ENCODE measurements at places on chromosomes 7 and 10.

DNA sequence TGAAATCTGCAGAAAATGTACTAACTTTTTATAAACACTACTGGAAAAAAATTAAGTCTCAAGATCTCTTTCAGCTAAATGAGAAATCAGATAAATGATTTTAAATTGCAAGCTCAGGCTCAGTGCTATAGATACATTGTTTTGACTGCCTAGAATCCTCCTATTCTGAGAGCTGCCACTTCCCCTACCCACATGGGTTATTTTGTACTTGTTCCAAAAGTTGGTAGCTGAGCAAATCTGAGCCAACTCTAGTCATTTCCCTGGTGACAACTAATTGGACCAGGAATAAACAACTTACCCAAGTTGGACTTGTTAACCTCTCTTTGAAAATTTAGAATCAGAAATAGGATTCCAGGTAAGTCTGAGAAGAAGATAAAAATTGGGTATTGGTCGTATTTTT lies 202.1 kb downstream of the MBL2 start:
- no peak for DNase-seq

DNA sequence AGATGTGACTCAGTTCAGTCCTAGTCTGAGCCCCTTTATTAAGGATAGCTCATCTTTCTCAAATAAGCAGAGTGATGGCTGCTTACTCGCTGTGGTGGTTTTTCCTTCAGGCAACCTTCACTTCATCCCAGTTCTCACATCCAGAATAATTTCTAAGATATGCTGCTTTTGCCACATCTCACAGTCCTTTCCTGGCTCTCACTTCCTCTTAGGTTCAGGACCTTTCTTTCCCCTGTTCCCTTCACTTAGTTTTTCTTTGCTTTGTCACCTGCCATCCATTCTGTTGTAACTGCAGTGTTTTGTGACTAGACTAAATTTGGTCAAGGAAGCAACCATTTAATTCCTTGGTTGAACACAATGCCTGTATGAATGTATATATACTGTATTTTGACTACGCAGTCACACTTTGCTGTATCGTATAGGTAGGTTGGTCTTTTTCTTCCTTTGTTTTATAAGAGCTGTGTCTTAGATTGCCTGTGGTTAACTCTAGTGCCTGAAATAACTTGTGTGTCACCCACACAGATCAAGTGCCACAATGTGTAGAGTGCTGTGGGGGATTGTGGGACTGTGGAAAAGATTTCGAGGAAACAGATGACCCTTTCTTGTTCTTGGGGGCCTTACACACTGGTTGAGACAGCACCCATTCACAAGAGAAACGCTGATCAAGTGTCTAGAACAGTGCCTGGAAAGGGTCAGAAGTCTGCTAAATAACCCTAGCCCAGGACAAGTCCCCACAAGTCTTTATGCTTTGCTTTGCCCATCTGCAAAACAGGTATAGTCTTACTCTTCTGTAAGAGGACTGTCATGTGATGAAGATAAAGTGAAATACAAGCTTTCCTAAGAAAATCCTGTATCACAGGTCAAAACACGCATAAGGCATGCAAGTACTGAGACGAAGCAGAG lies 2.6 kb downstream of the ZNF655 start:
- DNase-seq, result no peak

DNA sequence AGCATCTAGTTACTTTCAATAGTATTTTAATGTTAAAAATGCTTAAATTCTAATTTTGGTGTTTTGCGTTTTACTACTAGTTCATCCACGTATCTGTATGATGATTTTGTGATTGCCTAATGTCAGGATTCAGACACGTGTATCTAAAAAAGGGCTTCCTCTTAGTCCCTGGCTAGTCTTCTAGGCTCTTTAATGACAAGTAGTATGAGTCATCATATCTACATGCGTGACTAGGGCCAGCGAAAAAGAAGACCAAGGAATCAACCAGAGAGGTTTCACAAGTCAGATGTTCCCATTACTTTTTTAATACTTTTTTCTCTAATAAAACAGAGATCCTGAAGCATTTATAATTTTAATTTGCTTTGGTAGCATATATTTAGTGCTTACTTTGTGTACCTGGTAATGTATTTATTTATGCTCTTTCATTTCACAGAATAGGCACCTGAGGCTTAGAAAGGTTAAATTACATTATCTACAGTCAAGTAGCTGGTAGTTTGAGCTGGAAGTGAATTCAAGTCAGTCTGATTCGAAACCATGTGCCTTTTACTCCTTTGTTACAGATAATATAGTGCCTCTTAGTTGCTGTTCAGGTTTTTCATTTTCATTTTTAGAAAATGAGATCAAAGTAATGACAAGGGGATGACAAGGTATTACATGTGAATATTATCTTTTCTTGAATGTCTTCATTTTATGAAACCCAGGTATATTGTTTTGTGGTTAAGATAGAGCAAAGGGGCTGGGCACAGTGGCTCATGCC lies 140.3 kb downstream of the FOXP2 start:
- no peak for DNase-seq

- no peak for DNase-seq
Observed at GRCh38 chr7:84394219-84394618, 199.6 kb upstream of the SEMA3A start.

DNA sequence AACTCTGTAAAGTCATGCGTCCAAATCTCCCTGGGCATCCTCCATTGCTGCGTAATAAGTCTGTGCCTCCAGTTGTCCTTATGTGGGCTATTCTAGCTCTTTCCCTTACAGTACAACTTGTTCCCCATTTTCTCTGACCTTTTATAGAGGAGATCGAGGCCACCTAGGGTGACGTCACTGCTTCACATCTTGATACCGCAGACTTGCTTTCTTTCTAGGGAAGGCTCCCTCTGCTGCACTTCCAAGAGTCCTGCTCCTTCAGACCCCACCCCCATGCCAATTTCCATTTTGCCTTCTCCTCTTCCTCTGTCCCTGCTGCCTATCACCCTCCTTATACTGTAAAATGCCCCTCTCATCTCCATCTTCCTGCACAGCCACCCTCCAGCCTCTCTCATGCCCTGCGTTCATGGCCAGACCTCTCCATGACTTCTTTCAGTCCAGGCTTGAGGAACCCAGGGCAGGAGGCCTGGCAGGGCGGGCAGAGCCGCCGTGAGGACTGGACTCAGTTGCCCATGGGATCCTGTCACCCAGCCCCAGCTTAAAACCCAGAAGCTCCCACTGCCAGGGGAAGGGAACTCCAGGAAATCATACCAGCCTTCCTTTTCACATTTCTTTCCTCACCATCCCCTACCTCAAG lies 57.5 kb downstream of the CAMK1D start:
- no peak for DNase-seq

DNA sequence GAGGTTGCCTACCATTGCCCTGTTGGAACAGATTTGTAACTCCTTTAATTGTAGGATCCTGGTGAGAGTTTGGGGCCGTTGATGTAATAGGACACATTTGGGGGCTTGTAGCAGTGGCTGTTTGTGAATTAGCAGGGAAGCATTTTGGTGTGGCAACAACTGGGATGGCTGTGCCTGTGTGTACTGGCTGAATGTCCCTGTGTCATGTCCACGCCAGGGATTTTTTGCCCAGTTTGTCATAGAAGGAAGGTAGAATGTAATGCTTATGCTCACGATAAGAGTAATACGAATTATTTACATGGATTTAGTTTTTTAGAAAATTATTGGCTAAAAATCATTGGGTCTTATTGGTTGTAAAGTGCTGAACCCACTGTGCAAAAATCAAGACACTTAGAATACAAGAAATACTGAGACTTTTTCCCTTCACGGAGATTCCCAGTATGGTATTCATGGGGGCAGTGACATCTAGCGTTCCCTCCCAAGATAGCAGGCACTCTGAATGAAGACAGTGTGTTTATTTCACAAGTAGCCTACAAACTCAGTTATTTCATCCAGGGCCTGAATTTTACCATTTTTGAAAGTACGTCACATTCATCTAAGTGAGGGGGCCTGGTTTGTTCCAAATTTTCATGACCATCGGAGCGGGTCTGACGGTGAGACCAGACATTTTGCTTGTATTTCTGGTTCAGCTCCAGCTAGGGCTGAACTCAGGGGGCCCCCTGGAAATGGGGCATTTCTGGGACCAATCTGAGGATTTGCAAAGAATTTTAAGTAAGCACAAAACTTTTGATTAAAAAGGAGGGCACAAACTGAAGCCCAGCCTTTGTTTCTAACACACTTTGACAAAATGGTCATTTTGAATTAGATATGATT lies 74.7 kb downstream of the CACNB2 start:
- peak; percentile 1 for DNase-seq

DNA sequence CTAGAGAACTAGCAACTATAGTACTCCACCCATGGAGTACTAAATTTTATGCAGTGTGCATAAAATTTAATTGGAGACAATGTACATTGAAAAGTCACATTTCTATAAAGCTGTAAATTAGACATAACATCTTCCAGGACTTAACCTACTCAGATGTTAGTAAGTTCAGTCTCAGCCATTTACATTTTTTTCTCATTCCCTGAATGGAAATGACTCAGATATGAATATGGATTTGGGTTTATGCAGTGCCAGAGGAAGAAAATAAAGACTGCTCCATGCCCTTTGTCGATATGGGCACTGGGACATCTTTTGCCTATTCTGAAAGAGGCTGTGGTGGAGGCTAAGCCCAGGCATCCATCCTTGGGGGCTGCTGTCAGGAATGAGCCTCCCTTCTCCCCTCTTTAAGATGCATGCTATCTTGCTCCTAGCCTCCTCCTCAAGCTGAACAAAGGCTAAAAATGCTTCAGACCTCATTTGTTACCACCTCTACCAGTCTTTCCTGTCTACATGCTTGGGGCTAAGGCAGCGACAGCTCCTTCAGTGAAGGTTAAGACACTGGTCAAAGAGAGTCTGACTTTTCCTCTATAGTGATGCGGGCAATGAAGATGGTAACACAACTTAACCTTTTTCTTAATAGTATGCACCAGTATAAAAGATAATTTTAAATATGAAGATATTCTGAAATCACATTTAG lies 486.8 kb upstream of the ANKRD30A start:
- no peak for DNase-seq

GRCh38 chr10:93494494-93494893 lies 1.9 kb upstream of the CEP55 start:
- DNase-seq, result no peak

DNA sequence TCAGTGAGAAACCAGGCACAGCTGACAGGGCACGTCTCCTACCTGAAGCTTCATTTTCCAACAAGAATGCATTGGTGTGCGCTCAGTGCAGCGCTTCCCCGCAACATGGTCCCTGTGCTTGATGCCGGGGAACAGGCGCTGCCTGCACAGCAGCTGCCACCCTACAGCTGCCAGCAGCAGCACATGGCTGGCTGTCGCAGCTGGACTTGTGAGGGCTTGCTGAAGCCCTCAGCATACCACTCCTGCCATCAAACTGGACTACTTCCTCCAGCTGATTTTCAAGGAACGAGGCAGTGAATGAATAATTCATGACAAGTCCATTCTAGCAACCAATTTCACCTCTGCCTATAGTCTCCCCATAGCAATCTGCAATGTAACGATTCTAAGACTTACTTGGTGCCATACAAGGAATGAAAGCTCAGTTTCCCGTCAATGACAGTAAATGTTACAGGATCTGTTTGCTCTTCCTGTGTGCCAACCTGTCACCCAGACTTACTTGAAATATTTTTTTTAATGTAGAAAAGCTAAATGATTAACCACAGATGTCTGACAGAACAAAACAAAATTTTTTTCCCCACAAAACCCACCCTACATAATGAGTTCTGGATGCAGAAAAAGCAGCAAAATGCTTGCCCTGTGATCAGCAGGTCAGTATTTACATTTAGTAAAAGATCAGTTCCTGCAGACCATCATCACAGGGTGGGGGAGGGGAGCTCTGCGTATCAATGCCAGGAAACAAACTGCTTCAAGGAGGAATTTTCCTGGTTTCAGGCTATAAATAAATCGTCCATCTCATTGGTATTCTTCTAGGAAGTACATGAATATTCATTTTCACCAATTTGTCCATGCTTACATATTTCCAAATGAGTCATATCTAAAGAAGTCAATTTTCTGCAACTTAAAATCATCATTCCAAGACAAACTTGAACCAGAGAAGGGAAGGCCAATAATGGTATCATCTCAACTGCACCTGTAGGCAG lies 140.6 kb downstream of the ALOX5 start:
- no peak for DNase-seq

- DNase-seq, result no peak
Observed at GRCh38 chr10:31864834-31865518, 63.7 kb downstream of the ARHGAP12 start.

GRCh38 chr10:112359606-112360307 lies 14.2 kb upstream of the ACSL5 start:
- DNase-seq, result no peak

DNA sequence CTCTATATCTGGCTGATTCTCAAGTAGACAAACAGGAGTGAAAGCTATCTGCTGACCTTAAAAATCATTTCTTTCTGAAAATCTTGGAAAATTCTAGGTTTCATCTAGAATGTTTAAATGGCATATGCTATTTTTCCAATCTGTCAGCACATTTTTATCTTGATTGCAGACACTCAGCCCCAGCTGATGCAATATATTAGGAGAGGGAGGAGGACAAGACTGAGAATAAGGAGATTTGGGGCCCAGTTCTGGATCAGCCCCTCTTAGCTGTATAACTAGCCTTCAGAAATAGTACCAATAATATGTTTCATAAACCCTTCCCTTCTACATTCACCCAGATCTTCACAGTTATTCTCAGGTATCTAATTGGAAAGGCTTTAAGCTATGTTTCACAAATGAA lies 131.2 kb downstream of the HDAC9 start:
- DNase-seq, result no peak

DNA sequence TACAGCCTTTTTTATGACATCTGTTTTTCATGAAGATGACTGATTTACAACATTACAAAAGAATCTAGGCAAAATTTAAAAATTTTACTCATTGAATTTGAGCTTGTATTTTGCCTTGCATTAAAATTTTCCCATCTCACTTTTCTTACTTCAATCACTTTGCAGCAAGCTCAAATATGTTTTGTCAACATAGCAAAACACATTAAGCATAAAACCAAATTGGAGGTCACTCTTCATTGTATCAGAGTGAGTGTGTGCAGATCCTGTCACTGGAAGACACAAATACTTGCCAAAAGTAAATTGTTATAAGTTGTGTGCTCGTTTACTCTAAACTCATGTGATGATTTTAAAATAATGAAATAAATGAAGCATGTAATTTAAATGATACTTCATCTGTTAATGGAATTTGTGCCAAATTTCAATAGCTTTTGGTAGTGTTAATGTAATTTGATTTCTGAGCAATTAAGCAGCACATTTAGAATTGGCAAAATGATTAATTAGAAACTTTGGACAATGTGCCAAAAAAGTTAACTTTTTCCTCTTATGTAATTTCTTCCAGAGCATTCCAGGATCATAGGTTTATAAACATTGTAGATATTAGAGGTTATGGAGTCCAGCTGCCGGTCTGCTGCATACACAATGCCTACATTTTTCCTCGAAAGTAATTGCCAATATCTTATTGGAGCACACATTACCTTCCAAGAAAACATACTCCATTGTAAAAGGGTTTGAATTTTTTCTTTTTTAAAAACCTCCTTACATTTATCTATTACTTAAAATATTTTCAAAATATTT lies 1078.2 kb upstream of the LRRTM3 start:
- no peak for DNase-seq

DNA sequence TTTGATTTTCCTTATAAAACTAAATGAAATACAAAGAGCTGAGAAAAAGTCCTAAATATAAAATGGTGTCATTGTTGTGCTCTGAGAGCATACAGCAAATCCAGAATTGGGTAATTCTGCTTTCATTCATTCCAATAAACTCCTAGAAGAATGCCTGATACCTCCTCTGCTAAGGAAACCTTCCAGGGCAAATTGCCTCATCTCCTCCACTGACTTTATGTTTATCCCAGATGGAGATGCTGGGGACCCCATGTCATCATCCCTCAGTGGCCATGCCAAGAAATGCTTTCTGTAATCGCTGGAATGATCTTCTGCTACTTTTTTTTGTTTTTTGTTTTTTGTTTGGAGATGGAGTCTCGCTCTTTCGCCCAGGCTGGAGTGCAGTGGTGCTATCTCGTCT lies 119.3 kb upstream of the PRKCQ start:
- DNase-seq, result no peak
